ENCODE measurements at places on chromosomes 2 and 18. TPM values are rescaled to one million over a fixed set of nuclear protein-coding genes. Genes with fewer than 3 reads are reported as not detected.
A peak's percentile ranks its signal among the peaks of the same experiment; 100 is the strongest.

DNA sequence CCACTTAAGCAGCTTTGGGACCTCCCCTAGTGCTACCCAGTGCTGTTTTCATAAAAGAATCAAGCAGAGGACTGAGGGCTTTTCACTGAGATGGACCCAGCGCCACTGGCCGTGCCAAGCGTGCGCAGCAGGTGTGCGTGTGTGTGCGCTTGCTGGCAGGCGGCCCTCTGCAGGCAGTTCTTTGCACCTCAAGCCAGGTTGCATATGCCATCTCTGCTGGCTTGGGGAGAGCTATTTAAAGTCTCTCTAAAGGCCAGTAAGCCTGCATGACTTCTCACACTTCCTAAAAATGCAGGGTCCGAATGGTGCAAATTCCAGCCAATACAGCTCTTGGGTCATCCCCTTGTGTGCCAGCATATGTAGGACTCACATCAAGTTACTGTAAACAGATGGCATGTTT is 255.5 kb downstream of the RNF152 start:
- no peak for DNase-seq

DNA sequence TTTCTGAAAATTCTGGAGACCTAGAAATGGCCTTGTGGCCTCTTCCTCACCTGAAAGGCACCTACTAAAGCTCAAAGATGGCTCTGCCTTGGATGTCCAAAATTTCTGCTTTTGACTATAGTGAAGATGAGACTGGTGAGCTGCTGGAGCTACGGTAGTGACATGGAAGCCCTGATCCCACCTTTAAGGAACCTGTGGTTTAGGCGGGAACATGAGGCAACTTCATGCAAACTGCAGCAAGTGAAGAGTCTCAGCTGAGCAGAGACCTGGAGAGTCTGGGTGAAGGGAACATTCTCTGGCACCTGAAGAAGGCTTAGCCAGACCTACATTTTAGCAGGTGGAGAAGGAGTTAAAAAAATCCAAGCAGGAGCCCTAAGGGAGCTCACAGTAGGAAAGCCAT is 40.0 kb downstream of the GORASP2 start:
- no peak for DNase-seq

TTC32 gene
- 7.5 TPM for total RNA-seq

SP9 gene
- total RNA-seq: not detected

TCF4 gene
- total RNA-seq: 69.9 TPM

CDH19 gene
- total RNA-seq: 14.8 TPM

DNA sequence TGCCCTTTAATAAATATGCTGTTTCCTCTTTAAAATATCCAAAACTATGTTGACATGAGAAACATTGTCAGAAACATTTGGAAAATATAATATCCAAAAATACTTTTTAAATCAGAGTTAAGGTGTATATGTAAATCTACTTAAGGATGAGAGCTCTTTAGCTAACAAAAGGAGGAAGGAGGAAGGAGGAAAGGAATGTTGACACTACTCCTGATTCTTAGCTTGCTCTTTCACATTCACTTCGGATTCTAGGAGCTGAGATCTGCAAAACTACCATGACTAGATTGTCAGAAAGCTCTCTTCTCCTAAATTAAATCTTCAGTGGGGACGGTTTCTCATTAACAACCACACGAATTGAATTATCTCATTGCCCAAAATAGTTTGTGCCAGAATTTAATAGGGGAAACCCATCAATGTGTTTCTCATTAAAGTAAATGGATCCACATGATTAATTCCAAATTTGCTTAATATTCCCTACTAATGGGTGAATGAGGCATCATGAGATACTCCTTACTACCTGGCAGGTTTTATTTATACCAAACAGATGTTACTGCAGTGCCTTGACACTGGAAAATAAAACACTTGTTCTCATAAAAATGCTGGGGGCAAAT is 509.1 kb downstream of the MBD2 start:
- DNase-seq: no peak

- DNase-seq: no peak
These were observed 23.3 kb downstream of the LBH start for GRCh38 chr2:30254685-30255001.

GRCh38 chr2:148546270-148546669 is 98.3 kb upstream of the EPC2 start:
- DNase-seq: peak; percentile 62

RBFA gene
- 24.4 TPM for total RNA-seq

IGFBP2 gene
- 785 TPM for total RNA-seq

ABCG5 gene
- not detected for total RNA-seq

LHCGR gene
- 0.24 TPM for total RNA-seq

MRPL30 gene
- 27.8 TPM for total RNA-seq

- DNase-seq: no peak
These were observed 541.2 kb upstream of the POU3F3 start for GRCh38 chr2:104312684-104313083.

POTEI gene
- not detected for total RNA-seq

- no peak for DNase-seq
These were observed 51.8 kb downstream of the MYL12B start for GRCh38 chr18:3313685-3314084.

GRCh38 chr2:195810340-195811098 is 153.5 kb downstream of the SLC39A10 start:
- no peak for DNase-seq

LYG2 gene
- total RNA-seq: not detected

GRCh38 chr2:10369269-10370255 is 66.9 kb downstream of the HPCAL1 start:
- DNase-seq: no peak

- no peak for DNase-seq
These were observed 3.1 kb downstream of the ALPK2 start for GRCh38 chr18:58625839-58626238.

DNA sequence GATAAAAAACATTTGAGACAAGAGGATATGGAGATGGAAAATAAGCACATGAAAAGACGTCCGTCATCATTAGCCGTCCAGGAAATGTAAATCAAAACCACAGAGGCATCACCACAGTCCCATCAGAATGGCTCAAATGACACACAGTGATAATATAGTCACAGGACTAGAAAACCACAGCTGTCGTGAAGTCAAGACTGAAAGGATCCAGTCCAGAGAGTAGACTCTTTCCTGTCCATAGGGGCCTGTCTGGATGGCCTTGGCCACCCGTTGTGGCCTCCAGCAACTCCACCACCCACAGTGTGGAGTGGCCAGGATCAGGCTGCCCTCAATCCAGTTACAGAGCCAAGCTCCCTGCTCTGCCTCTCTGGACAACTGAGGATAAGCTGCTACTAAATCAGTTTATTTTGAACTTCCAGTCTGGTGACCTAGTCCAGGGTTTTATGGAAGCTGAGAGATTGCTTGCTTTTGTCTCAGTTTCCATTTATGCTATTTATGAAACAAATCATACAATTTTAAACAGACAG is 60.4 kb downstream of the RHOB start:
- DNase-seq: no peak

GRCh38 chr18:62458868-62459716 is 63.7 kb upstream of the ZCCHC2 start:
- no peak for DNase-seq

Data from cardiac septum (tissue), 1 donor.